ENCODE measurements at places on chromosomes 11 and 22.

- DNase-seq: no peak
These were observed 112.3 kb downstream of the SWAP70 start for GRCh38 chr11:9776203-9776602.

DNA sequence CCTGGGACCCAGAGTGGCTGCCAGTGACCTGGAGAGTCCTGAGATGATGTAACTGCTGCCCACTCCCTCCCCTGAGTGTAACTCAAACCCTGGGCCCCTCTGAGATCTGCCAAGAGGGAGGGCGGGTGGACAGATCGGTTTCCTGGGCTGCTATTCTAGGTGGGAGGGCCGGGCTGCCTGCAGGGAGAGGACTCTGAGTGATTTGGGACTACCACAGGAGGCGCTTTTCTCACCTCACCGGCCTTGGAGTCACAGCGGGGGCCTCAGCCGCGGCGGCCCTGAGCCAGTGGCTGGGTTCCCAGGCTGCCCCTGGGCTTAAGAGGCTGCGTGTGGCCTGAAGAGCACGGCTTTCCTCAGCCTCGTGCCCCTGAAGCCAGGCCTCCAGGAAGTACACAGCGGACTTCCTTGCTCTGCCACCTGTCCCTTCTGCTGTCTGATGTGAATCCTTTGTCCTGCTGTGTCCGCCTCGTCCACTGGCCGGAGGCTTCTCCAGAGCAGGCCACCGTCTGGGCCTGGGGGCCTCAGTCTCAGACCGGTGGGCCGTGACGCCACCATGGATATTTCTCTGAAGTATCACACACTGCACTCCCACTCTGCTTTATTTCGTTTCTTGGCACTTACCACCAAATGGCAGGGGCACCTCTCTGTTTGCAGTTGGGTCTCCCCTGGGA is 11.5 kb downstream of the RELT start:
- no peak for DNase-seq

DNA sequence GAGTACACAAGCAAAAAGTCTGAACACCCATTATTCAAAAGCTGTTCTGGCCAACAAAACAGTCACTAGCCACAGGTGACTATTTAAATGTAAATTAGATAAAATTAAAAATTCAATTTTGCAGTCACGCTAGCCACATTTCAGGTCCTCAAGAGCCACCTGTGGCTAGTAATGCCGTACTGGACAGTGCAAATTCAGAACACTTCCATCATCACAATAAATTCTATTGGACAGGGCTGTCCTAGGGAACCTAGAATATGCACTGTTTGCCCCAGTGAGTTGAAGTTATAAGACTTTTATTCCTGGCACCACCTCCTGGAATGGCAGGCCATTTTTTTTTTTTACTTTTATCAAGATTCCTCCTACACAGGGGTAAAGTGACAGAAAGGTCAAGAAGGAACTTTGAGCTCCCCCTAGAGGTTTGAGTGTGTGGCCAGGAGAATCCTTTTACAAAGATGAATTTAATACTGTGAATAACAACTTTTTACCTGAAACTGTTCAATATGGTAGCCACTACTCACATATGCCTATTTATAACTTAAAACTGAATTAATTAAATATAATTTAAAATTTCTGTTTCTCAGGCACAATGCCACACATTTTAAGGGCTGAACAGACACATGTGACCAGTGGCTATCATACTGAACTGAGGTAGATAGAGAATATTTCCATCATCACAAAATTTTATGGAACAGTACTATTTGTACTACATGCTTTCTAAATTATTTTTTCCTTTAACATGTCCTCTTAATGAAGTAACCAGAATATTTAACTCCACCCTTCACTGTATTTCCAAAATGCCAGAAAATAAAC is 6.5 kb downstream of the MSANTD2 start:
- DNase-seq: peak; percentile 31

DNA sequence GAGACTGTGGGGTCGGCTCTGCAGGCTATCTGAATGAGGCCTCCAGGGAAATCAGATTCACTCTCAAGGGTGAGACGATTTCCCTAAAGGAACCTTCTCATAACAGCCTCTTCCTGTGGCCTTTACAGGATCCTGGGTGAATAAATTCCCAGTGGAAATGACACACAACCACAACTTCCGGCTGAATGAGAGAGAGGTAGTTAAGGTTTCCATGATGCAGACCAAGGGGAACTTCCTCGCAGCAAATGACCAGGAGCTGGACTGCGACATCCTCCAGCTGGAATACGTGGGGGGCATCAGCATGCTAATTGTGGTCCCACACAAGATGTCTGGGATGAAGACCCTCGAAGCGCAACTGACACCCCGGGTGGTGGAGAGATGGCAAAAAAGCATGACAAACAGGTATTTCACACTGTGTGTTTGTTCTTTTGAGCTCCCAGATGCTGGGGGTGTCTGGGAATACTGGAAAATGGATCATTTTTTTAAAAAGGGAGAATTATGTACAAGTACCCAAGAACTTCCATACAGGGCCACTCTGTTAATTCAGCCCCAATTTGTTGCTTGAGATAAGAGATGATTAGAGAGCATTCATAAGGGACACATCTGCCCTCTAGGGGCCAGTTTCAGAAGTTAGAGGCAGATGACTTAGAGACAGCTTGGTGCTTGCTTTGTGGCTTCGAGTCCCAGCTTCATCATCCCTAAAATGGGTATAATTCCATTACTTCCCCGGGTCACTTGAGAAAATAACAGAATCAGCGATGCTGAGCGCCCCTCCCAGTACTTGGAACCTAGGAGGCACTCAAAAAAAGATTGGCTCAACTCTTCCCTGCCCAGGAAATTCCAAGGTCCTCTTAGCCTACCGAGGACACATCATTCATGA is 10.2 kb downstream of the SERPIND1 start:
- DNase-seq: peak; percentile 97

GRCh38 chr22:44805711-44806110 is 53.3 kb downstream of the ARHGAP8 start:
- DNase-seq: no peak

- no peak for DNase-seq
These were observed 2.4 kb downstream of the IFITM10 start for GRCh38 chr11:1747753-1748635.

DNA sequence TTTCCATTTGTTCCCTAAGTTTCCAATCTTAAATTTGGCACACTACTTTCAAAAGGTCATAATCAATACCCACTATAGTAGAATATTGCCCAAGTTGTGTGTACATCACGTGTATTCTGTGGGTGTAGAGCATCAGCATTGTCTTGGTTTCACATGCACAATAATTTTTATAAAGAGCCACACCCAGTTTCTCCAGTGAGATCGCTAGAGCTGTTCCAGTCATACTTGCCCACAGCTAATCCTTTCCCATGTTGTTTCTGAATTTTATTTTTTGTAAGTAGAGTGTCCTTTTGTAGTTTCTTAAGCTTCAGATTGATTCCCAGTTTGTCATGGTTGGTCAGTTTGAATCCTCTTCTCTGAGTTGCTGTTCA is 13.7 kb downstream of the FAM118B start:
- no peak for DNase-seq

DNA sequence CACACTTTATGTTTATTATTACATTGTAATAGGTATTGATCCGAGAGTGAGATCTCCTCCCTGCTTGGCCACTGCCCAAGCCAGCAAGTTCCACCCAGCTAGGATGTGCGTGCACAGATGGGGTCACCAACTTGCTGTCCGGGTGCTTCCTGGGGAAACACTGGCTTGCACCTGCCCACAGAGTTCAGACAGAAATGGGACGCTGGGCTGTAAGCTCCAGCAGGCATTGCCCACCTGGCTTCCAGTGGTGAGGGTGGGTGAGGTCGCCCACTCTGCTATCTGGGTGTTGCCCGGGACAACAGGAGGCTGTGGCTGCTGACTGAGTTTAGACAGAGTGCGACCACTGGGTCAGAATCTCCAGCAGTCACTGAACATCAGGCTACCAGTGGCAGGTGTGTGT is 289.8 kb upstream of the ANO3 start:
- no peak for DNase-seq

DNA sequence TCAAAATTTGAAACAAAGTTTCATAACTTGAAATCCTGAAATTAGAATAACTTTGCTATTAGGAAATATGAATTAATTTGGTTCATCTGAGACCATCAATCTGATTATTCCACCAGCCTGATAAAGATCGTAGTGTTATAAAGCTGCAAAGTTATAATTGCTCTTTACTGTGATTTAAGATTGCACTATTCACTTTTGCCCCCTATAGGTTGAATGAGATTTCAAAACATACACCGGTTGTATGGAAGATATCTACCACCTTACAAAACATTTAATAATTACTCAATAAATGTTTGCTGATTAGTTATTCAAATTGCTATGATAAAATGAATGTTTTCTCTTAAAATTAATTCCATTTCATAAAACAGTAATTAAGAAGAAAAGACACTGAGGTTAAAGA is 26.1 kb downstream of the APIP start:
- no peak for DNase-seq

- DNase-seq: no peak
These were observed 13.5 kb downstream of the IL18BP start for GRCh38 chr11:72012091-72012630.

- no peak for DNase-seq
These were observed 6.8 kb downstream of the PPP6R3 start for GRCh38 chr11:68467201-68467834.

GRCh38 chr22:33867118-33867866 is 53.0 kb downstream of the LARGE1 start:
- DNase-seq: no peak

- DNase-seq: no peak
These were observed 41.7 kb downstream of the TEAD1 start for GRCh38 chr11:12715941-12716340.

DNA sequence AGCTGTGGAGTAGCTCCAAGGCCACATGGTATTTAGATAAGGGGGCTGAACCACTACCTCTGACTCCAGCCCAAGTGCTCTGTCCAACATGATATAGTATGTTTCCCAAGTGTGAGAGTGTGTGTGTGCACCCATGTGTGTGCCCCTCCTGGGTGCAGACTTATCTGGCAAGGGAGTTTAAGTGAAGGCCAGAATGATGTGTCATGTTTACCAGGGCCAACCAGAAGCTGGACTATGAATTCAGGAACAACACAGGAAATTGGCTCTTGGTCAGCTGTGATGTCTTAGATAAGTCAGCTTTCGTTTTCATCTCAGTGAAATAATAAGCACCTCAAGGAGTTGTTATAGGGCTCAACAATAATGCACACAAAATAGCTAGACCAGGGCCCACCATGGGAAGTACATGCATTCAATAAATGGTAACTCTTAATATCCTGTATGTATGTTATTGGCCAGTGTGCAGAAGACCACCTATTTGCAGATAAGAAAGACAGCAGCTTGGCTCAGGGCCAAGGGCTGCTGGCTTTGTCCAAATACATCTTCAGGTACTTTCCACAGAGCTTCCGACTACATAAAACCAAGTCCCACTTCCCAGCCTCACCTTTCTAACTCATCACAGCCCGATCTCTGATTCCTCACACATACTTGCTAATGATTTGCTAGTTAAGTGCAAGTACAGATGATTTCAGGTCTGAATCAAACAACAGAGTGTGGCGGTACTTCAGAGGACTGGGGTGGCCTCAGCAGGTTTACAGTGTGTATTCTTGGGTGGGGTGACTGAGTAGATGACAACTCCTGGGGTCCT is 120.9 kb downstream of the ME3 start:
- DNase-seq: no peak

DNA sequence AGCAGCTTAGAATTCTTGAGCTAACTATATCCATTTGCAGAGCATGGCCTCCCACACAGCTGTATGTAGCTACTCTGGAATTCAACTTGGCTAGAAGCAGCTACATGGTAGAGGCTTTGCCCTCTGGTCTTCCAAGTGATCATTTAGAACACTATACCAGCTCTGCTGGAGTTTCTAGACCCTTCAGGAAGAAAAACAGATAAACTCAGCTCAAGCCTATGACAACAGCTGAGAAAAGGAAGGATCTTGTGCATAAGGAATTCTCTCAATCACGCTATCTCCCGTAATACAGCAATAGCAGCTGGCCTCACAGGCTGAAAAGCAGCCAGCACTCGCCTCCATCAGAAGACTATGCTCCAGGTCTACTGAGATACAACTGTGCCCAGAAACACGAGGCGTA is 50.6 kb upstream of the APOA1 start:
- DNase-seq: no peak

DNA sequence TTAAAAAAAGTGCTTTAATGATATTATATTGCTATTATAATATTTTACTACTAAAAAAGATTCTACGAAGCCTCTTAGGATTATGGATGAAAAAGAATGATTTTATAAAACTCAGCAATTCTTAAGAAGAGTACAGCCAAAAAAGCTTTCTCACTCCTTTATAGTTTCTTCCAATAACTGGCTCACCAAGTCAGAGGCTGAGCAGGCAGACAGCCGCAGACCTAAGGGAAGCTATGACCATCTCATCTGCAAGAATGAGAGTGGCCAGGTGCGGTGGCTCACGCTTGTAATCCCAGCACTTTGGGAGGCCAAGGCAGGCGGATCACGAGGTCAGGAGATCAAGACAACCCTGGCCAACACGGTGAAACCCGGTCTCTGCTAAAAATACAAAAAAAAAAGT is 12.7 kb upstream of the EMID1 start:
- DNase-seq: no peak

DNA sequence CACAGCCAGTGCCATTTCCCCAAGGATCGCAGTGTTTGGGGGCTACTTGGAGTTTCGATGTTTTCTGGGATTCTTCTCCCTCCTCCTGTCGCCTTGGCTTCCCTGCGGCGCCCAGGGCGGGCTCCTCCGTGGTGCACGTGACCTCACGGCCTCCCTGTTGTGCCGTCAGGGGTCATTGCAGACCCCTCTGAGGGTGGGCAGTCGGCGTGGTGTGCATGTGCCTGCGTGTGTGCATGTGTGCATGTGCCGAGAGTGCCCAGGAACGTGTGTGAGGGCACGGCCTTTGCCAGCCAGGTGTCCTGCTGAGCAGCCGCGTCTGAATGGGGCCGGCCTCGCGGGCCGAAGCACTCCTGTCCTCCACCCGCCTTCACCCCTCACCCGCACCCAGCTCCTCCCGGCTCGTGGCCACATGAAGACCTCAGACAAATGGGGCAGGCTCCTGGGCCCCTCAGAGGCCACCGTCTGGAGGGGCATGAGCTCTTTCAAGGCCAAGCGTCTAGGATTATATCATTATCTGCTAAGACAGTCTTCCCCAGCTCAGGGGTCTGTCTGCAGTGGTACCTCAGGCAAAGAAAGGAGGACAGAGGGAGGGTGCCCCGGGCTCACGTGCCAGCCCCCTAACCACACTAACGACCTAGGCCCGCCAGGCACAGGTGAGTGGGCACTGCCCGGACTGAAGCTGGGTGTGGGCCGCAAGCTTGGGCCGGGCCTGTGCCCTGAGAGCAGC is 9.4 kb upstream of the MRPL23 start:
- DNase-seq: no peak

DNA sequence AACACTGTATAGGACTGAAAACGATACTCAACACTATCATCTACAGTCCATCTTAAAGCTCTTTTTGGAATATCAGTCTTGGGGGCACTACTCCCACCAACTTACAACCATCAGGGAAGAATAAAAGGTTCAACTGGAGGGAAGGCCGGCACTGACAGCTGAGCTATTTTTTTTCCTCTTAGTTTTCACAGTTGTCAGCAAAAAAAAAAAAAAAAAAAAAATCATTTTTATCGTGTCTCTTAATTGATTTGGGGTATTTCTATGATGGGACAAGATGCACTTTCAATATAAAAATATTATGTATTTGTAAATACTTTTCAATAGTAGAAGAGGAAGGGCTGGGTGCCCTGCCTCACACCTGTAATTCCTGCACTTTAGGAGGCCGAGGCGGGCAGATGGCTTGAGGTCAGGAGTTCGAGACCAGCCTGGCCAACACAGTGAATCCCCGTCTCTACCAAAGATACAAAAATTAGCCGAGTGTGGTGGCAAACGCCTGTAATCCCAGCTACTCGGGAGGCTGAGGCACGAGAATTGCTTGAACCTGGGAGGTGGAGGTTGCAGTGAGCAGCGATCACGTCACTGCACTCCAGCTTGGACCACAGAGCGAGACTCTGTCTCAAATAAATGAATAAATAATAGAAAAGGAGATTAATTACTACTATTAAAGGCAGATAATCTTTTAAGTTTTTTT is 1.5 kb downstream of the KIF18A start:
- no peak for DNase-seq

All from K562 (cell line).